ENCODE measurements at places on chromosomes 13 and 19.

GRCh38 chr13:95754069-95754468 lies 77.1 kb downstream of the DNAJC3 start:
- no peak for DNase-seq

DNA sequence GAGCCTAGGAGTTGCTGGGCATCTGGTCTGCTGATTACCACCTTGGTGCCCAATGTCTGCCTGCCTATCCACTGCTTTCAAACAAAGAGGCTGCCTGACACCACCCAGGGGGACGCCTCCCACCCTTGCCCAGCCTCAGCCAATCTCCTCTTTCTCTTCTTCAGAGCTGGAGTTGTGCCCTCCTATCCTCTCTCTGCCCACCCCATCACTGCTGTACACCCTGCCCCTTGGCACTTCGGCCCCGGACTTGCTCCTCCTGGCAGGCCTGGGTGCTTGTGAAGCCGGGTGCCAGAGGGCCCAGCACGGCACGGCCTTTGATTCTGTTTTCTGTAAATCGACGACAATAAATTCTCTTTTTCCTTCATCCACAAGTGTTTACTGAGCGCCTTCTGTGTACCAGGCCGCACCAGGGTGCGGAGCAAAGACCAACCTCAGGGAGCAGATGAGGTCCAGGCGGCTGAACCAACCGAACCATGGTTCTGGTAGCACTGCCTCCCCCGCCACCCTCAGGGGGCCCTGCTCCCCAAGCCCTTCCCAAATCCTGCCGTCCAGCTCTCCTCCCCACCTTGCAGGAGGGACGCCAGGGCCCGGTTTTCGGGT lies 5.0 kb downstream of the RNF225 start:
- peak; percentile 88 for DNase-seq

- DNase-seq: no peak
Observed at GRCh38 chr13:32134241-32135055, 102.9 kb downstream of the FRY start.

- no peak for DNase-seq
Observed at GRCh38 chr13:28585561-28585960, 73.4 kb upstream of the POMP start.

DNA sequence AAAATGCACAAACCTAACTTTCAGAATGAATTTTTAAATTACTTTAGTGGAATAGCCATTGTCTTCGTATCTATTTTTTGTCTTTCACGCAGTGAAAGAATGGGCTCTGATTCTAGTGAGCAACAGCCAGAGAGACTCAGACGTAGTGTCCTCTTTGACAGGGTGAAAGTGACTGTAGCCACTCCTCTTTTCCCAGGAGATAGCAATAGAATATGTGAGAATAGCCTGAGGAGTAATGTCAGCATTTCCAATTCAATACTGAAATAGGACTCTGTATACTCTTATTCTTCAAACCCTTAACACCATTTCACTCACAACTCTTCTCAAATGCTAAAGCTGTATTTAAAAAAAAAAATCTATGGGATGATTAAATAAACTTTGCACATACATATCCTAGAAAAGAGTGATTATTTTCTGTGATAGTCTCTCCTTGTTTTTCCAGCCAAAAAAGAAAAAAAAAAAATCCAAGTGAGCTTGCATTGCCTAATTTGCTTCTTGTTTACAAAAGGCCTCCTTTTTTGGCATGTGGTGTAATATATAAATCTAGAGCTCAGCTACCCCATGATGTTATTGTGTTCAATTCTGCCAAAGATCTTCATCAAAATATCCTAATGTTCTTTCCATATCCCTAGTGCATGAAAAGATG lies 626.1 kb upstream of the SLITRK6 start:
- DNase-seq: no peak

DNA sequence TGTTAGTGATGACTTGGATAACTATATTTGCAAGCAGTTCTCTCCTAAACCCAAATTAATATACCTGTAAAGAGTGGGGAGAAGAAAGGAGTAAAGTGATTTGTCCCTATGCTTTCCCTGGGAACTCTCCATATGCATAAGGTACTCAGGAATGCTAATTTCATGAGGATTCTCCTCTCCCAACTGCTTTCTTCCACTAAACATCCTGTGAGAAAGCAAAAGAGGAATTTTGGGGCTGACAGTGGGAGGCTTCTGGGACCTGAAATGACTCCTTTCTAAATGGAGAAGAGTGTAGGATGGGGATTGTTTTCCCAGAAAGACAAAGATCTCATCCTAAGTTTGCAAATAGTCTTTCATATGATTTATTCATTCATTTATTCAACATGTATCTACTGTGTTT lies 250.5 kb downstream of the TDRD3 start:
- no peak for DNase-seq

GRCh38 chr13:106575896-106576295 lies 8.0 kb upstream of the ARGLU1 start:
- no peak for DNase-seq

GRCh38 chr13:20127562-20128458 lies 33.0 kb downstream of the GJA3 start:
- DNase-seq: no peak

- DNase-seq: no peak
Observed at GRCh38 chr19:34578173-34578572, 96.6 kb downstream of the WTIP start.

DNA sequence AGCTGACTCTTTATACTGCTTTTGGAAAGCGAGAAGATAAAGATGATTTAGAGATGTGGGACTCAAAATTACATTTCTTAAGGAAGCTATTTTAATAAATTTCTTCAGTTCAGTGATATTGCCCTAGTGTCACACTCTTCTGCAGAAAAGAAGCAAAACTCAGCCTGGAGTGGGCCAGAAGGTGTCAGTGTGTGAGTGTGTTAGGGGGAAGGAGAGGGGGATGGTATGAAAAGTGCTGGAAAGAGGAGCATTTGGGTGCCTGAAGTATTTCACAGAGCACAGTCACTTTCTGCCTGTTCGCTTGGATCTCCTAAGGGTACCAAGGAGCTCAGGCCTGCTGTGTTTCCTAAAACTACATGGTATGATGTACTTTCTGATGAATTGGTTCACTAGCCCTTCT lies 84.5 kb upstream of the FRY start:
- no peak for DNase-seq

- DNase-seq: no peak
Observed at GRCh38 chr13:94173312-94173854, 306.1 kb downstream of the DCT start.

GRCh38 chr19:9939301-9939913 lies 3.1 kb upstream of the OLFM2 start:
- DNase-seq: no peak

DNA sequence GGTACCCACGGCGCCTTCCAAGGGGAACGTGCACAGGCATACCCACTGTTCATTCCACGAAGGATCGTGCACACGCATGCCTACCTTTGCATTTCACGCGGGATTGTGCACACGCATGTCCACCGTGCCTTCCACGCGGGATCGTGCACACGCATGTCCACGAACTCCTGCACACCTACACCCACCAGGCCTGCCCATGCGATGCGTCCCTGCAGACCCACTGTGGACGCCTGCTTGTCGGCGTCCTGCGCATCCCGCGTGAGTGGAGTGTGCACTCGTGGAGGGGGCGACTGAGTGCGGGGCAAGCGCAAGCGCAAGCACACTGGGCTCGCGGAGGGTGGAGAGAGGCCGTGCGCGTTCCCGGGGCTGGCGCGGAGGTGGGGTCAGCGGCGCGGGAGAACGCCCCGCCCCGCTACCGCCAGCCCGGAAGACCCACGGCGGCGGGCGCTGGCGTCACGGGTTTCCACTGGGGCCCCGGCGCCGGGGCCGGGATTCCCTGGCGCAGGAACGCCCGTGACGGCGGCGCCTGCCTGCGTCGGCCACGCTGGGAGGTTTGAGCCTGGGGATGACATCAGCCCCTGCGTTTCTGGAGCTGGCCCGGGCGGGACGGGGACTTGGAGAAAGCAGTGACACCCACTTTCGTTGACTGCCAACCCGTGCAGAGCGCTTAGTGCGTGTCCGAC lies 18.7 kb downstream of the GADD45B start:
- DNase-seq: peak; percentile 26

DNA sequence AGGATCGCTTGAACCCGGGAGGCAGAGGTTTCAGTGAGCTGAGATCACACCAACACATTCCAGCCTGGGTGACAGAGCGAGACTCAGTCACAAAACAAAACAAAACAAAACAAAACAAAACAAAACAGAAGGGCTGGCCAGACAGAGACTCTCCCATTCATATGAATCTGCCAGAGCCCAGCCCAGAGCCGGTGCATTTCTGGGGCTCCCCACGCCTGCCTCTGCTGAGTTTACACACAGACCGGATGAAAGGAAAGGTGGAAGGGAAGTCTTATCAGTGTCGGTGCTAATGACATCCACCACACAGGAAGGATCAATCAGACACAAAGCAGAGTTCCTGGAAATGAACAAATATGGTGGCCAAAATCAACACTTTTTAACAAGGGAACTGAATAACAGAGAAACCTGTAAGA lies 6.8 kb downstream of the TRAPPC6A start:
- no peak for DNase-seq

- DNase-seq: no peak
Observed at GRCh38 chr19:17275441-17276175, 6.1 kb upstream of the ANKLE1 start.

DNA sequence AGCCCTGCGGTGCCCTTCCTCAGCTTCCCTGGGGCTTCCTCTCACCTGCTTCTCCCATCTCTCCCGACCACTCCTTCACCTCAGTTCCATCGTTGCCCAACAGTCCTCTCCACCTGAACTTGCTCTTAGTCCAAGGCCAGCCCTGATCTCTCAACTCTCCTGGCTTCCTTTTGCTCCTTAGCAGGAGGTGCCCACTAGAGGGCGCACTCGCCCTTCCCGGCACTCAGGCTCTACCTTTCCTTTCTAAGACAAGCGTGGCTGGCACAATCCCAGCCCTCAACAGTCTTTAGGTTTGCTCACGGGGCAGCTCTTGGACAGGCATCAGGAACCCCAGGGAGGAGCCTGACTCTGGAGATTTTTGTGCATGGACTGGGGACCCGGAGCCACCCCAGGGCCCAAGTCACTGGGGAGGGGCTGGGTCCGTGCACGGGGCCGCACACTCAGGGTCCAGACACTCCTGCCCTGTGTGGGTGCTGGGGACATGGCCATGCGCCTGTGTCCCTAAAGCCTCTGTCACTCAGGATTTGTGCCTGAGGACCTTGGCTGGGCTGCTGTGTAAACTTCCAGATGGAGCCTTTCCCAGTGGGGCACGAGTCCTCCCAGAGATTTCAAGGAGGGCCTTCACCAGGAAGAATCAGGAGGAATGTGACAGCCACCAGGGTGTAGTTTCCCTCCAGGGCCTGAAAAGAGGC lies 12.1 kb upstream of the CEACAM8 start:
- peak; percentile 33 for DNase-seq

GRCh38 chr13:80363890-80364503 lies 23.1 kb upstream of the SPRY2 start:
- DNase-seq: peak; percentile 23

DNA sequence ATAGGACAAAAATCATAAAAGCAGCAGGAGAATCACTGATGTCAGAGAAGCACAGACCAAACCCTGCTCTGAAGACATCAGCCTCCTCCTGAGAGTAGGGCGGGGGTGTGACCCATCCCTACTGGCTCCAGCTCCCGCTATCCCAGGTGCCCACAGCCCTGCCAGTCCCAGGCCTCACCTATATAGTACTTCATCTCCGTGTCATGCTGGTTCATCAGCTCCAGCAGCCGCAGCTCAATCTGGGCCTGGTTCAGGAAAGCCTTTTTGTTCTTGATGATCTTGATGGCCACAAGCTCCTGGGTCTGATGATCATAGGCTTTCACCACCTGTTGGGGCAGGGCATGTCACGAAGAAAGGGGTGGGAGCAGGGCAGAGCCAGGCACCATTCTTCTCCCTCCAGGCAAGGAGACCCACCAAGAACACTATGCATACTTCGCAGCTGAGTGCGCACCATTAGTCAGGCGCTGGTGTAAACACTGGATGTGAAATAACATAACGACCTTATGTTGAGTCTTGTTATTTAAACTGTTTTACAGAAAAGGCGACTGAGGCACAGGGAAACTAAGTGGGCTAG lies 4.2 kb downstream of the DYRK1B start:
- no peak for DNase-seq

- peak; percentile 100 for DNase-seq
Observed at GRCh38 chr19:38849147-38849859, 483 bp downstream of the HNRNPL start.

- no peak for DNase-seq
Observed at GRCh38 chr13:75769141-75769905, 133.2 kb downstream of the LMO7 start.

- no peak for DNase-seq
Observed at GRCh38 chr13:85520445-85520844, 278.8 kb downstream of the SLITRK6 start.

Measured in NCI-H2227 treated with DMSO at 0.1 percent for 48 hours (cell line).